NCI-H1417 treated with DMSO at 0.1 percent for 48 hours (cell line): ENCODE measurements at places on chromosomes 12 and 14.

DNA sequence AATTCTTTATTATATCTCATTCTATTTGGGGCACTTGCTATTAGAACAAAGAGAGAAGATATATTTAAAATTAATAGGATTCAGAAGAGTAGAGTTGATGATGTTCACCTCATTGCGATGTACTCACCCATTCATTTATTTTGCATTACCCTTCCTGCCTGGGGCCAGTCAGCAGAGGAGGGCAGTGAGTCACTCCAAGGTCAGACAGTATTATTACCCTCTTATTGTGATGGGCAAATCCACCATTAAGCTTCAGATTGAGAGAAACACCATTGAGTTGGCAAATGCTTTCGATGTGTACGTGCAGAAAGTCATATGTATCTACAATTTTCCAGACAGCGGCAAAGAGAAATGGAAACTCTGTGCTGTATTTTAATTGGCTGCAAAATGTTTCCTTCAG lies 134.2 kb downstream of the BICD1 start:
- DNase-seq = no peak

DNA sequence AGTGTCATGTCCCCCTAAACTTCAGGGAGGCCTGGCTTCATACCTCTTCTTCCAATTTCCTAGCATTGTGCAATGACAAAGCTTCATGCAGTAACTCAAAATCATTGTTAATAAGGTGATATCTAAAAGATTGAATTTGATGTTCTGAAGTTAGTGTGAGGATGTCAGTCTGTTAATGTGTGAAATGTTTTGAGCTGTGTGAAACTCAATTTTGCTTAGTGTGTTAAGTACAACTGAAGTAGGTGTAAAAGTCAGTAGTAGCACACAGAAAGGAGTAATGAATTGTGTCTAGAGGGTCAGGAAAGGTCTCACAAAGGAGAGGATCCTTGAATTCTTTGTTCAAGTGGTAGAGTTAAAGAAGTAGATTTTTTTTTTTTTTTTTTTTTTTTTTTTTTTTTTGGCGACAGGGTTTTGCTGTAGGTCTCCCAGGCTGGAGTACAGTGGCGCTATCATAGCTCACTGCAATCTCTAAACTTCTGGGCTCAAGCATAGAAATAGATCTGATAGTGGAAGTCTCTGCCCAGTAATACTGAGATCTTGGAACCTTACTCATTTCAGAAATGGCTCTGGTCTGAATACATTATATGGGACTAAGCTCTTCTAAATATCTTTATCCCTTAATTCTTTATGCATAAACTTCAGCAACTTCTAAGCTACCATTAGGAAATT lies 63.9 kb downstream of the FUT8 start:
- DNase-seq = no peak

- DNase-seq = no peak
These were observed 1.6 kb downstream of the FAM234B start for GRCh38 chr12:13045816-13046215.

DNA sequence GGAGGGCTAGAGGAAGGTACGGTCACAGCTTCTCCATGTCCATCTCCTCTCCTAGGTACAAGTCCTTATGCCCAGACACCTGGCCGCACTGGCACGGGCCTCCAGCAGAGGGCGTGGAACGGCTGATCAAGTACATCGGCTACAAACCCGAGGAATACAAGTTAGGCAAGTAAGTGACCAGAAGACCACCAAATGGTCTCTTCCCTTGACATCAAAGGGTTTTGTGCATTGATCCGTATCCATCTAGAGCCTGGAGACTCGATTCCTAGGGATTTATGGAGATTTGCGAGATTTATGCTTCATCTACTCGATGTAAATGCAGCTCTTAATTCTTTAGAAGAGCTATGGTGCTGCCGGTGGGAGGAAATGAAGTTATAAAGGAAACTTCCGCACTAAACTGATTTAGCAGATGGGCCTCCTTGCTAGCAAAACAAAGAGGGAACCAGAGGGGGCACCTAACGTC lies 44.2 kb downstream of the KCTD10 start:
- peak; percentile 7 for DNase-seq

GRCh38 chr14:102055181-102055901 lies 31.5 kb downstream of the HSP90AA1 start:
- DNase-seq = no peak

GRCh38 chr14:92974541-92975345 lies 51.8 kb downstream of the CHGA start:
- no peak for DNase-seq

- no peak for DNase-seq
These were observed 77.6 kb downstream of the CHST11 start for GRCh38 chr12:104534162-104534856.

- no peak for DNase-seq
These were observed 117.3 kb downstream of the NEDD1 start for GRCh38 chr12:97024393-97024792.

DNA sequence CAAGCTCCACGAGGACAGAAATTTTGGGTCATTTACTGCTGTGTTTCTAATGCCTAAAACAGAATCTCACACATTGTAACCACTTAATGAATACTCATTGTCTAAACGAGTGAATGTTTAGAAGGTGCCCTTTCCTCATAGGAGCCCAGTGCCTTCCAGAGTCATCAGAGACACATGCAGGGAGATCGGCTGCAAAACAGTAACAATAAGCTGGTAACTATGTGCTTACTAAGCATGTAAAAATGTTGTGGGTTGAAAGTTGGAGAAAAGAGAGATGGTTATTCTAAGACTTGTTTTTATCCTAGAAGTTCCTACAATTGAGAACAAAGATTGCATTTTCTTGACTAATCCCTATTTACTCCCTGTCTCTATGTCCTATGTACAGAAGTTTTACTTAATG lies 7.4 kb downstream of the TESPA1 start:
- no peak for DNase-seq

- no peak for DNase-seq
These were observed 151.6 kb upstream of the SYT1 start for GRCh38 chr12:78712834-78713481.

GRCh38 chr12:3493859-3494176 lies 2.8 kb downstream of the PRMT8 start:
- DNase-seq = no peak

- no peak for DNase-seq
These were observed 60.8 kb downstream of the PDE6H start for GRCh38 chr12:15033641-15034040.

DNA sequence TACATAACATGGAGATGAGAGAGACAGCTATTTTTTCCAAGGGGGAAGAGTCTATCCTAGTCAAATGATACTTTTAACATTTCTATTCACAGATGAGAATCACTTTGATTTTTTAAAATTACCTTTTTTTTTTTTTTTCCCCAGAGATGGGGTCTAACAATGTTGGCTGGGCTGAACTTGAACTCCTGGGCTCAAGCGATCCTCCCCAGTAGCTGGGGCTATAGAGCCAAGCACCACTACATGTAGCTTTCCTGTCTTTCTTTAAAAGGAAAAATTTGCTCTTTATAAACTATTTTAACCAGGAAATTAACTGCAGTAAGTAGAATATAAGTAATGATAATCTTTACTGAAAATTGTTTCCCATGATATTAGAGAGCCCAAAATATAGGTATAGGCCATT lies 3.3 kb downstream of the PRICKLE1 start:
- DNase-seq = no peak

DNA sequence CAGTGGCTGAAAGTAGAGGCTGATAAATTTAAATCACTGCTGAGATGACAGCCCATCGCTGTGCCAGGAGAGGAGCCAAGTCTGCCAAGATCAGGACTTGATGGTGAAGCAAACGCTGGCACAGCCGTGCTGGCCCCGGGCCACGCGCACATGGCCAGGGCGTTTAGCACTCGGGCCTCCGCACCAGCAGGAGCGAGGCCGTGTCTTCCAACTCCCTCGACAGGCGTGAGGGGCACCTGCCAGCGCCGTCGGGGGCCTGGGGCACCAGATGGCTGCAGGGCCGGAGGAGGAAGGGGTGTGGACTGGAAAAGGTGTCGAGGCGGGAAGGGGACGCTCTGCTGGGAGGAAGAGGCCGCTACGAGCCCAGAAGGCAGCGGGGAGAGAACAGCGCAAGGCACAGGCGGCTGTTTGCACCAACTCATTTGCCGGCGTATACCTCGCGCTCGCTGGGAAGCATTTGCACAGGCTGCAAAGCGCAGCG lies 29.5 kb downstream of the RIMBP2 start:
- DNase-seq = no peak

DNA sequence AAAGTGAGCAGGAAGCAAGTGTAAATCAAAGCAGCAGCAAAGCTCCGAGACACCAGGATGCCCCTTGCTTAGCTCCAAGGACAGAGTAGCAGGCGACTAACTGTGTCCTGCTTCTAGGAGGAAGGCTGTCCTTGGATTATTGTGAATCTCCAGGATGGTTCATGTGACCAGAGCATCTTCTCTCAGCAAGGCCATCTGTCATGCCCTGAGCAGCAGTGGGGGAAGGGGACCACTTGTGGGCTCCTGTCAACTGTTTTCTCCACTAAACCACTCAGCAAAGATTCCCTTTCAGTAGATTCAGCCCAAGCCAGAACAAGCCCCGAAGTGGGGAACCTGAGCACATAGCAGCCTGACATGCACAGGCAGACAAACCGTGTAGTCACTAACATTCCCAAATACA lies 19.4 kb downstream of the MAP3K9 start:
- no peak for DNase-seq

GRCh38 chr12:42761601-42762350 lies 172.2 kb upstream of the PRICKLE1 start:
- DNase-seq = no peak
